Trophoblast cell (in vitro differentiated cells and primary cell): ENCODE measurements at places on chromosomes 1 and 21.

DNA sequence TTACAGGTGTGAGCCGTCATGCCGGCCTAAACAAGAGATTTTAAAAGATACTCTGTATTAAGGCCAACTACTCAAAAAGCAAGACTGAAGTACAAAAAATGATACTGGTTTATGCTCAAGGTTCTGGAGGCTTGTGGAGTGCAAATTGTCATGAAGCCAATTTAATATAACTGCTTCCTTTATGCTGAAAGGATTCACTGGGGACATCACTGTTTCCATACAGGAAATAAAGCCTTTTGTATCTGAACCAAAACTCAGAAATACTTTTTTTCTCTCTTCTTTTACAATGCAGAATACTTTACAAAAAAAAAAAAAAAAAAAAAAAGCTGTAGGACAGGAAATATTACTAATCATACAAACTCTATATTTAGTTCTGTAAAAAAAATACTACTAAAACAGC lies 55.5 kb upstream of the CNN3 start:
- DNase-seq: no peak

GRCh38 chr21:33116676-33117075 lies 46.7 kb downstream of the OLIG1 start:
- no peak for DNase-seq

DNA sequence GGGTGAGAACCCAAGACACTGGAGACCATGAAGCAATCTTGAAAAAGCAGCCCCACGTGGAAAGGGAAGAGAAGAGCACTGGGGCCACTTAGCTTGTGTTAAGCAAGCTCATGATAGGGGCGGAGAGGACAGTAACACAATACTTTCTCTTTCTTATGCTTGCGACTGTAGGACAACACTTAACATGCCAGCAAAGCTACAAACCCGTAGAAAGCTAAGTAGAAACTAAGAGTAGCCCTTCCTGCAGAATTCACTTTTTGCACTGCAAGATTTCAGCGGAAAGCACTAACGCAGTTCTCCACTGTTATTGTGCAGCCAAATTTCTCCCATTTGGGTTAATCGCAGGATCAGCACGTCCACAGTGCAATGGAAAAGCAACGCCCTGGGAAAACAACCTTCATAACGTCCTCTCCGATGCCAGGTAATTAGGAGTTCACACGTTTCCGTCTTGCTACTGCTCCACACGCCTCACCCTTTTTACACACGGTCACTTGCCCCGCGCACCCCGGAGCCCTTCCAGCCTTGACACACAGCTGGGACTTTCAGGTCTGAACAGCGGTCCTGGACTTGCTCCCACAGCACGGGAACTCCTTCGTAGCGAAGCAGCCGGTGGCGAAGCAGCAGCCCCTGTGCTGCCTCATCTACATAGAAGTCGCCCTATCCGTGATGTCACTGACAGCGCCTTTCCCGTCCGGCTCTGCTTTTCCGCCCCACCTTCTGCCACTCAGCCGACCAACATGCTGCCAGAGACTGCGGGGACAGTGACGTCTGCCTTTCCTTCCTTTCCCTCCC lies 148.6 kb downstream of the PPIAL4G start:
- DNase-seq: peak; percentile 74

- DNase-seq: peak; percentile 71
Measured at GRCh38 chr1:197356723-197357533, 88.9 kb downstream of the CRB1 start.

GRCh38 chr1:162191396-162192305 lies 122.2 kb downstream of the NOS1AP start:
- peak; percentile 7 for DNase-seq
